Stimulated activated CD4-positive, alpha-beta T cell treated with anti-CD3 and anti-CD28 coated beads, Interleukin-4, amount 100 ng/mL, for 48 hours (primary cell): ENCODE measurements at places on chromosomes 7 and 10.

DNA sequence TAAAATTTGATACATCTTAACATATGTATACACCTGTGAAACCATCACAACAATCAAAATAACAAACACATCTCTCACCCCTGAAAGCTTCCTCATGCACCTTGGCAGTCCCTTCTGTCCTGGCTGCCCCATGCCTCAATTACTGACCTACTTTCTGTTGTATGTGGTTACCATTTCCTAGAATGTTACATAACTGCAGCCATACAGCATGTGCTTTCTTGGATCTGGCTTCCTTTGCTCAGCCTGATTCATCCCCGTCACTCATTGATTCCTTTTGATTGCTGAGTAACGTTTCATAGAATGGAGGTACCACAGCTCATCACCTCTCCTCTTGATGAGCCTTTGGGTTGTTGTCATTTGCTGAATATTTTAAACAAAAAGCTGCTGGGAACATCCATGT, 165.3 kb downstream of the CELF2 start:
- no peak for DNase-seq

DNA sequence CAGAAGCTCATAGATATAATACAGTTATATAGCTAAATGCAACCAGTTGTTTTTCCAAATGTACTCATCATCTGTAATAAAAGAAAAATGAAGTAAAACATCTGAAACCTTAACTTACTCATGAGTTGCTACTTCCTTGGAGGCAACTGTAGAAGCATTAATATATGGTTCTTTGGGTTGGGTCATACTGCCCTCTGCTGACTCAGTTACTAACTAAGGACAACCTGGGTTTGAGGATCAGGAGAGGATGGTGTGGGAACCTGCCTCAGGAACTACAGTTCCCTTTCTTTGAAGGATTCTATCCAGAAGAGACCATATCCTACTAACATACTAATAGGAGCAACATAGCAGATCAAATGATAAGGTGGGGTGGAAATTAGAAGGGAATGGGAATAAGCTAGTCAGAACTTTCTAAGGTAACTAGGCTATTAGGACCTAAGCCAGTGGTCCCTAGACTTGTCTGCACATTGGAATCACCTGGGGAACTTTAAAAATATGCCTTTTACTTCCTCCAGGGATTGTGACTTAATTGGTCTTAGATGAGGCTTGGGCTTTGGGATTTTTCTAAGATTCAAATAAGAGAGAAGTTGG, 20.7 kb downstream of the COX15 start:
- no peak for DNase-seq

DNA sequence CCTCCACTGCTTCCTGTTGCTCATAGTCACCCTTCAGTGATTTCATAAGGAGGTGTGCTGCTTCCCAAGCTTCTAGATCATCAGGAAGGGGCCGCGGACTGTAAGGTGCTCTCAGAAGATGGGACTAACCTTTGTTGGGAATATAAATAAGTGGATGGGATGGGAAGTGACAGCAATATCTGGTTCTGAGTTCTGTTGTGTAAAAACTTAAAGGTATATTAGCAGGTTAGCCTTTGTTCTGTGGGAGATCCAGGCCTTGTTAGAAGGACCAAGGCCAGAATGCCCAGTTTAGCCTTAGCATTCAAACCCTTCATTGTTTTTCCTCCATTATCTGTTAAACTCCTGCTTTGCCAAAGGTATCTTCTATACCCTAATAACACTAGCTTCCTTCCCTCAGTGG, 12.4 kb downstream of the BUB3 start:
- DNase-seq, result no peak

DNA sequence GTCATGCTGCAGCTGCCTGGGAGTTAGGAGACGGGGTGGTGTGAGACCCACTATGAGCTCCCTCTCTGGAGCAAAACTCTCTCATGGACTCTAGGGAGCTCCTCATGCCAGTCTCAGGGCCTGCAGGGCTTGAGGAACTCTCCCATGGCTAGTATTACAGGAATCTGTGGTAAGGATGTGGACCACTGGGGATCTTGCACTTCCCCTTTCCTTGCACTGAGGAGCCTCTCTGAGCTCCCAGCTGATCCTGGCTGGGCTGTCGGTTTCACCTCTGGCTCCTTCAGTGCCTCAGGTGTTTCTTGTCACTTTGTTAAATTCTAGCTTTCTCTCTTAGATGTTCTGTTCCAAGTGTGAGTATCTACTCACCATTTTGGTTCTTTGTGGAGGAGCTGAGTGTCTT, 71.6 kb upstream of the IMMP2L start:
- DNase-seq, result no peak

GRCh38 chr7:44408596-44408995, 81.9 kb downstream of the NUDCD3 start:
- no peak for DNase-seq

DNA sequence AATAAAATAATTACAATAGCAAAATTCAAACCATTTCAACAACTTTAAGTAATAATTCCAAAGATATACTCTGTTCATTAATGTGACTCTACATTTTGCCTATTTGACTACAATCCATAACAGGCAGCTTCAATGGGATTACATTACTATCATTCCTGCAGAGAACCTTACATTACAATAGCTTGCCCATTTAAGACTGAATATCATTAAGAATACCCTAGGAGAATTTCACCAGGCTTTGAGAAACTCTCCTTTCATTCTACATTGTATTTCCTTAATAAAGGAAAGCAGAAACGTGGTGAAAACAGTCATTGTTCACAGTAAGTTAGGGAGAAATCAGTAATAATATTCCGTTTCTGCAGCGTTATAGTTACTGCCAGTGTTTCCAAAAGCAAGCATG, 209.5 kb downstream of the GLI3 start:
- no peak for DNase-seq
